ENCODE measurements at places on chromosomes 16 and 17.

DNA sequence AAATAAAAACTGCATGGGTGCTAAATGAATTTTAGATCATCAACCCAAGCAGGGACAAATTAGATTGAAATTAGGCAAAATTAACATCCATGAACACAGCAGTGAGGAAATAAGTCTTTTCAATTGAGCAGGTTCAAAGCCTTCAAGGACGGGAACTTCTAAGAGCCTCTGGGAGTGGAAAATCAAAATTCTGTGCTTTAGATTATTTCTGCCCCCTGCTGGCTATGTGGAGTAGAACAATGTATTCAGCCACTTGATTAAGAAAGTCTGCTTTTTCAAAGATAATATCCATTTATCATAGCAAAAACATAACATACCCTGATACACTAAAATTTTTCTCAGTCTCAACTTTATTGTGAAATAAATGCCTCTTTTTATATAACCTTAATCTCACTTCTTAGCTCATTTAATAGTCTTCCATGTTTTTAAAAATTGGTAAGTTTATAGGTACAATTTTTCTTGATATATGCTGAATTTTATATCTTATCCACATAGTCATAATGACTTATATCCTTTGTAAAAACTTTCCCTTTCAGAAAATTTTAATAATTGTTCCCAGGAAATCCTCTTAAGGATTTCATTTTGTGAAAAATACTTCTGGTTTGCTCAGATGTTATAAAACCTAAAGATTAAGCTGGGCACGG is 28.1 kb upstream of the NOL11 start:
- no peak for DNase-seq

DNA sequence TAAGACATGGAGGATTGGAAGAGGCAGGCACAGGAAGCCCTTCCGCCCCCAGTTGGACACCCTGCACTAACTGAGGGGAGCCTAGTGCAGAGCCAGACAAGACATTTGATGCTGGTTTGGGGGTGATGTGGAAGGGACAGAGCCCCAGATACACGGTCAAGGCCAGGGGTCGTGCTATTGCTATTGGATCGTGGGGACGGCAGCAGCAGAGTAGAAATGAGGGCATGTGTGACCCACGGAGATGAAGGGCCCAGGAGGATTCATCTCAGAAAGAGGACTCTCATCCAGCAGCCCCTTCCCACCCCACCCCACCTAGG is 2.0 kb upstream of the VAMP2 start:
- no peak for DNase-seq

- no peak for DNase-seq
These were observed 121.6 kb downstream of the CHD9 start for GRCh38 chr16:53176434-53176833.

GRCh38 chr16:81987121-81987520 is 24.1 kb downstream of the SDR42E1 start:
- DNase-seq = no peak

GRCh38 chr16:59698346-59699020 is 964.4 kb upstream of the GOT2 start:
- no peak for DNase-seq

DNA sequence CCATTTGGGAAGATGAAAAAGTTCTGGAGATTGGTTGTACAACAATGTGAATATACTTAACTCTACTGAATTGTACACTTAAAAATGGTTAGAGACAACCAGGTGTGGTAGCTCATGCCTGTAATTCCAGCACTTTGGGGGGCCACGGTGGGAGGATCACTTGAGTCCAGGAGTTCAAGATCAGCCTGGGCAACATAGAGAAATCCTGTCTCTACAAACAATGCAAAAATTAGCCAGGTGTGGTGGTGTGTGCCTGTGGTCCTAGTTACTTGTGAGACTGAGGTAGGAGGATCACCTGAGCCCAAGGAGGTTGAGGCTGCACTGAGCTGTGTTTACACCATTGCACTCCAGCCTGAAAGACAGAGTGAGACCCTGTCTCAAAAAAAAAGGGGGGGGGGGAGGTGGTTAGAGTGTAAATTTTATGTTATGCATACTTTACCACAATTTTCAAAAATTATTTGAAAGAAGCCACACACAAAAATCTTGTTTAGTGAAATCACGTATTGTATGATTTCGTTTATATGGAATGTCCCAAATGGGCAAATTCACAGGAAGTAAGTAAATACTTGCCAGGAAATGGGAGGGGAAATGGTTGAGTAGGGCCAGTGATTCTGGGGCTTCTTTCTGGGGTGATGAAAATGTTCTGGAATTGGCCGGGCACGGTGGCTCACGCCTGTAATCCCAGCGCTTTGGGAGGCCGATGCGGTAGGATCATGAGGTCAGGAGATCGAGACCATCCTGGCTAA is 37.1 kb upstream of the AMZ2 start:
- DNase-seq = no peak

GRCh38 chr17:83193336-83194185 is 114.2 kb downstream of the METRNL start:
- DNase-seq = no peak

DNA sequence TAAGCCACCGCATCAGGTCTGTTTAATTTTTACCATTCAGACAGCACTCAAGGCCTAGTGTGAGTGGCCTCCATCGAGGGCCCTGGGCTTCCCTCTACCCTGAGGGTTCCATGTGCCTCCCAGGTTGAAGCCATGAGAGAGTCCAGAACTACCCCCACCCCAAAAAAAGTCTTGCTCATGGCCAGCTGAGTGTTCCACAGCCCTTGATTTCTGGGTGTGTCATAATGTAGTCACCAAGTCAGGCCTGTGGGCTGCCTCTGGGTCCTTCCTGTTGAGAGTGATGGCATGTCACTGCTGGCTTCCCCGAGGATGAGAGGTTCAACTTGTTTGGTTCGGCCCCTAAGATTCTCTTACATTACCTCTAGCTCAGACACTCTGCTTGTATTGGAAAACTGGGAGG is 100.6 kb downstream of the PITPNC1 start:
- DNase-seq = no peak

- DNase-seq = no peak
These were observed 14.3 kb upstream of the DYNLRB2 start for GRCh38 chr16:80526418-80527061.

DNA sequence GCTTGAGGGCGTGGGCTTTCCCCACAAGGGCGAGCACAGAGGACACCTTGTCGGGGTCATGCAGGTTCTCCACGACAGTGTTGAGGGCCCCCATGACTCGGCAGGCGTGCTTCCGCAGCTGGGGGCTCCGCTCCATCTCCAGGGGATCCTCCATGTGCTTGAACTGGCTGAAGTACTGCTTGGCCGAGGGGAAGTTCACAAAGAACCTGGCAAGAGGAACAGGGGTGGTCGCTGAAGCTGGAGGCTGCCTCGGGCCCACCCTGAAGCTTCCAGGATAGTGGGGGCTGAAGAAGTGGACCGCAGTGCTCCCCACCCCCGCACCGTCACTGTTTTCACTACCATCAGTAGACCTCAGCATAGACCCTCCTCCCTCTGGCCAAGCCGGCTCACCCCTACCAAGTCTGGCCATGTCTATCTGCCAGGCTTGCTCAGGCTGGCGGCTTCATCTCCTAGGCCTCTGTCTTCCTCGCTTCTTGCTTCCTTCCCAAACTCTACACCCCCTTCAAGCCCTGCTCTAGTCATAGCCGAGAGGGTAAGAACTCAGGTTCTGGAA is 5.9 kb downstream of the CYGB start:
- no peak for DNase-seq

DNA sequence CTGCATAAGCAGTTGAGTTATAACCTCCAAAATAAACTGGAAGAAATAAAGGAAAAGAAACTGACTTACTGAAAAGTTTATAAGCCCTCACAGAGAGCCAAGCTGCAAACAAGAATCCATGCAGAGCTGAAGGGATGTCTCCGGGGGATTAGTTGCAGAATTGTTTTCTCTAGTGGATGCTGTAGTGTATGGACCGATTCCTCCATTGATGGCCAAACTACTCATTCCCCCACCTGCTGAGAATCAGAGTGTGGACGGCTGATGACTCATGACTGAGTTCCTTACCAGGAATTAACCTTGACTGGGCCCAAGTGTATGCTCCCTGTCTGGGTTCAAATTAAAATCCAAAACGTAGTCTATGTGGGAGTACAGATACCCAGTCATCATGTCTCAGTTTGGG is 93.9 kb upstream of the CDH8 start:
- DNase-seq = no peak

GRCh38 chr17:41532947-41533570 is 5.0 kb upstream of the KRT19 start:
- DNase-seq = no peak

GRCh38 chr16:64531401-64531800 is 590.5 kb downstream of the CDH11 start:
- DNase-seq = no peak

GRCh38 chr17:44209786-44210341 is 9.6 kb downstream of the UBTF start:
- DNase-seq = no peak

GRCh38 chr16:86772671-86773353 is 194.5 kb downstream of the FOXL1 start:
- DNase-seq = no peak

DNA sequence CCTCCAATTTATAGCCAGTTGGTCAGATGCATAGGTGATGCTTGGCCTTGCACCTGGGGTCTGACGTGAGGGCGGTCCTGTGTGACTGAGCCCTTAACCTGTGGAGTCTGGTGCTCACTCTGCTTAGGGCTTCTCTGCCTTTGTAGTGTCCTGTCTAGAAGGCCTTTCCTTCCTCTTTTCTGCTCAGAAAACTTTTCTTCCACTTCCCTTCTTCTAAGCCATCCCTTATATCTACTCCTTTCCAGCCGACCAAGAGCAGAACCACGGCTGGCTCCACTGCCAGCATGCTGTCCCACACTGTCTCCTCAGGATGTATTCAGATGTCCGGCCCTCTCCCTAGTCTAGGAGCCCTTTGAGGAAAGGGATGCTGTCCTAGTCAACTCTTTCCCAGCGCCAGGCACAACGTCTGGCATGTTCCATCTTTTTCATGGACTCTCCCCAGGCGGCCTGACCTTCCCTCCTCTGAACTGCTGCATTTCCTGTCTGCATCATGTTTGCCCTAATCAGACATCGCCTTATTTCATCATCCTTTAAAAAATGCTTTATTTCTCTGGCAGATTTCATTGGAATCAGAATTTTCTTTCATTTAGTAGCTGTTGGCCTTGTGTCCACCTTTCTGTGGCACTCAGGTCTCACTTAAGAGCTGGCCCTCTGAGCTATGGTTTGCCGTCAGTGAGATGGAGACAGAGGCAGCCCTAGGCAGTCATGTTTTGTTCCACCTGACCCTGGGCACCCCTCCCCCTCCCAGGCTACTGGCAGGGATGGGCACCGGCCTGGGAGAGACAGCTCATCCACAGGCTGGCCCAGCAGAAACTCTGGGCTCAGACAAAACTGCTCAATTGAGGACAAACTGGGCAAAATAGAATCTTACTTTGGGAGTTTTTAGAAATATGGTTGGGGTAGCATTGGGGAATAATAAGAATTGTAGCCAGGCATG is 15.5 kb upstream of the BRCA1 start:
- DNase-seq = no peak

- no peak for DNase-seq
These were observed 714 bp downstream of the SPATA33 start for GRCh38 chr16:89658221-89658879.

DNA sequence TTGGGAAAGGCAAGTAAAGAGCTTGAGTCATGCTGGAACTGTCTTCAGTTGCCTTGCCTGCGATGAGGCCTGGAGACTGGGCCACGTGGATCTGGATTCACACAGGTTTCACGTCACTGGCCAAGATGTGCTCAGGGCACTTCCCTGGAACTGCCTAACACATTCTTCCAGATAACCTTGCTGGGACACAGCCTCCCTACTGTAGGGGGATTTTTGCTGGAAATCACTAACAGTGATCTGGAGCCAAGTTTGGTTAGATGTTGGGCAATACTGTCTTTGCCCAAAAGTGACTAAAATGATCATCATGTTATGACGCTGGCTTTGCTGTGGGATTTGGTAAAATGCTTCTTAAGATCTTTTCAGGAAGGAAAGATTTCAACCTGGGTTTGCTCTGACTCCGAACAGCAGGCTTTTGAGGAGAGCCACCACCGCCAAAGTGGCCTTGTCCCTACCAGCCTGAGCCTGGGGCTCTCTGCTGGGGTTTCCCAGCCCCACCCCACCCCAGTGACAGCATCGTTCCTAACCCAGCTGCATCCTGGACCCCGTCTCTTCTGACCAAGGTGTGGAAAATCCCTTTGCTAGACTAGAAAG is 14.7 kb downstream of the C1QTNF1 start:
- no peak for DNase-seq

- DNase-seq = no peak
These were observed 2.4 kb downstream of the APOBR start for GRCh38 chr16:28496844-28497243.

GRCh38 chr16:70380919-70381603 is 34.4 kb downstream of the DDX19A start:
- DNase-seq = peak; percentile 91

GRCh38 chr17:2449486-2449885 is 48.6 kb upstream of the MNT start:
- no peak for DNase-seq

DNA sequence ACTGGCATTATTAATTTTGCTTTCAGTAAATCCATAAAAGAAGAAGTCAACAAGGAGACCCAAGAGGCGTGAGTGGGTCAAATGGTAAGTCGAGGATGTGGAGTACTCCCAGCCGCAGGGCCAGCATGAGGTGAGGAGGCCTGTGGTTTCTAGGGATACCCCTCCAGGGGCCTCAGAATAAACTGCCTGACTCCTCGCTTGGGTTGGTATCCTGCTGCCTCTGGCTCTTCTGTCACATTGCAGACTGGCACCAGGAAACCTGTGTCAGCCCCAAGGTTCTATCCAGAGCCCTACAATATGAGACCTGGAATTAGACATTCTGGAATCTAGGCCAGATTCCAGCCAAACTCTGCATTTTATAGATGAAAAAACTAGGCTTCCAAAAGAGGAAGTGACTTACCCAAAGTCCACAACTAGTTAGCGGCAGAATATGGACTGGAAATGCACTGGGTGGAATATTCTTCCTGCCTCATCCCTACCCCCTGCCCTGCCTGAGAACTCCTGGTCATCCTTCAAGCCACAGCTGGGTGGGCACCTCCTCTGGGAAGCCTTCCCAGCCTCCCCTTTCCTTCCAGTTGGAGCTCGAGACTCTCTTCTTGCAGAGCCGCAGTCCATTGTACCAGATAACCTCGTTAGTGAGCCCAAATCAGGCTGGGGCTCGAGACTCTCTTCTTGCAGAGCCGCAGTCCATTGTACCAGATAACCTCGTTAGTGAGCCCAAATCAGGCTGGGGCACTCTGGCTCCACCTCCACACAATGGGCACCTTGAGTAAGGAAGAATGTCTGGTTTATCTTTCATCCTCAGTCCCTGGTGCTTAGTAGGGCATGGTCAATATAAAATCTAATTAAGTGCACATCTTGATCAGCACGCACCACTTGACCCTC is 22.6 kb downstream of the C17orf67 start:
- no peak for DNase-seq

GRCh38 chr17:3655766-3656165 is 12.6 kb downstream of the TAX1BP3 start:
- no peak for DNase-seq

DNA sequence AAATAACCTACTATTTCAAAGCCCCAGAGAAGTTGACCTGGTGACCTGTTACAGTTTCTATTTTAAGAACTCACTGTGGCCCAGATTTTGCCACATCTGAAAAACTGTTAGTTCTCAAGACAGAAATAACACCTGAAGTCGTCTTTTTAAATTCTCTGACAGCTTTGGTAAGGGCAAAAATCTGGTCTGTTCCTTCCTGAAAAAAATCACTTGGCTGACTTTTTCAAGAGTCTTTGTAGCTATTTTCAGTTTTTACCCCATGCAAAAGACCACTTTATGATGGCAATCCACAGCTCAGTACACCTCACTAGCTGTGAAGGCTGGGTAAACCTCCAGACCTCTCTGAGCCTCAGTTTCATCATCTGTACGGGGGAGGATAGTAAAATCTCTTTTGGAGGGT is 60.7 kb upstream of the SREBF1 start:
- no peak for DNase-seq

- no peak for DNase-seq
These were observed 34.9 kb downstream of the USP31 start for GRCh38 chr16:23114131-23114904.
